ENCODE measurements at places on chromosomes 1 and 21.

- no peak for DNase-seq
Observed at GRCh38 chr1:107294686-107295085, 153.8 kb downstream of the NTNG1 start.

GRCh38 chr1:41955461-41956159, 36.9 kb upstream of the HIVEP3 start:
- no peak for DNase-seq

- DNase-seq, result no peak
Observed at GRCh38 chr1:118973531-118974137, 14.5 kb downstream of the TBX15 start.

DNA sequence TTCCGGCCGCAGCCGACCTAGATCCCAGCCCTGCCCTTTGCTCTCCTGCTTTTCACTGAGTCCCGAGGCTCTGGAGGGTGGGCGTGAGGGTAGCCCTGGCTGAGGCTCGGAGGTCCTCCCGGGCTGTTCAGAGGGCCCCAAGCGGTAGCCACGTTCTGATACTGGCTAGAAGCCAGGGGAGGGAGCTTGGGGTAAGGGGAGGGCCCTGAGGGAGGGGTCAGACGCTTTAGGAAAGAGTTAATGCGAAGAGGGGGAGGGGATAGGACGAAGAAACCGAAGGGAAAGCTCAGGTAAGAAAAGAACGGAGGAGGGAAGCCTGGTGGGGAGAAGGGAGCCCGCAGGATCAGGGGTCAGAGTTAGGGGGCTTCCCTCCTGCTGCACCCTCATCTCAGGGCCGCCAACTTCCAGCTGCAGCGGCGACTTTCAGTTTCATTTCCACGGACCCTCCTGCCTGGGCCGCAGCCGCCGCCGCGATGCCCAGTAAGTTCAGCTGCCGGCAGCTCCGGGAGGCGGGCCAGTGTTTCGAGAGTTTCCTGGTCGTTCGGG, at the start of gene MOV10:
Gene MOV10, plus strand, starts transcription at position 220 of the 546 bp plus-strand sequence. Its CDS starts 254 bp downstream, at position 474.
- DNase-seq, result peak; percentile 36

DNA sequence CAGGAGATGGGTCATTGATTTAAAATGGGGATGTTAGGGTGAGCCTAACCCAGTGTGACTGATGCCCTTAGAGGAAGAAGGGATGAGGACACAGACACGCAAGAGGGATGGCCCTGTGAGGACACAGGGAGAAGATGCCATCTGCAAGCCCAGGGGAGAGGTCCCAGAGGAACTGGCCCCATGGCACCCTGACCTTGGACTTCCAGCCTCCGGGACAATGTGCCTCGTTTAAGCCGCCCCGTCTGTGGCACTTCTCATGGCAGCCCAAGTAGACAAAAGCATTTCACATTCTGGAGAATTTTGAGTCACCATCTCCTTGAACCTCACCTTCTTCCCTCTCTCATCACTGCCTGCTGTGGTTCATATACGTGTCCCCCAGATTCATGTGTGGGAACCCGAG, 20.1 kb upstream of the PCBP3 start:
- no peak for DNase-seq

- no peak for DNase-seq
Observed at GRCh38 chr1:78079580-78079979, 33.8 kb downstream of the GIPC2 start.

GRCh38 chr1:215140135-215140534, 57.6 kb downstream of the KCNK2 start:
- DNase-seq, result no peak

GRCh38 chr1:86953167-86953566, 38.7 kb downstream of the HS2ST1 start:
- DNase-seq, result no peak

GRCh38 chr1:77388661-77389060, 106.8 kb downstream of the AK5 start:
- DNase-seq, result no peak

GRCh38 chr1:109704173-109704572, 7.9 kb upstream of the GSTM5 start:
- no peak for DNase-seq

GRCh38 chr1:112579801-112580510, 39.0 kb downstream of the ST7L start:
- DNase-seq, result no peak

- DNase-seq, result no peak
Observed at GRCh38 chr1:225447650-225448089, 19.8 kb upstream of the LBR start.

DNA sequence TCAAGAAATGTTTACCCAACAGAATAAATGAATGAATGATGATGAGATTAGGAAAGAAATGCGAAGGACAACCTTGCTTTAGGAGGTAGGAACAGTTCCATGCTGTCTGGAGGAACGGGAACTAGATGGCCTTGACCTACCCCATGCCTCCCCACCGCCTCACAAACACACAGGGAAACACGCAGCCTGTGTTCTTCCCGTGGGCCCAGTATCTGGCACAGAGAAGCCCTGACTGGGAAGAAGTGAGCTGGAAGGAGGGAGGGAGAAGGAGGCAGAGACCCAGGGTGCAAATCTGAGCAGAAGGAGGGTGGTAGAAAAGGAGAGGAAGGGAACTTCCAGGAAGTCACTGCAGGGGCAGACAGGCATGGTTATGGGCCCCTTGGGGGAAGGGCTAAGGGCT, 3.5 kb upstream of the ADORA1 start:
- no peak for DNase-seq

GRCh38 chr21:30081506-30081905, 85.1 kb downstream of the CLDN17 start:
- DNase-seq, result no peak

DNA sequence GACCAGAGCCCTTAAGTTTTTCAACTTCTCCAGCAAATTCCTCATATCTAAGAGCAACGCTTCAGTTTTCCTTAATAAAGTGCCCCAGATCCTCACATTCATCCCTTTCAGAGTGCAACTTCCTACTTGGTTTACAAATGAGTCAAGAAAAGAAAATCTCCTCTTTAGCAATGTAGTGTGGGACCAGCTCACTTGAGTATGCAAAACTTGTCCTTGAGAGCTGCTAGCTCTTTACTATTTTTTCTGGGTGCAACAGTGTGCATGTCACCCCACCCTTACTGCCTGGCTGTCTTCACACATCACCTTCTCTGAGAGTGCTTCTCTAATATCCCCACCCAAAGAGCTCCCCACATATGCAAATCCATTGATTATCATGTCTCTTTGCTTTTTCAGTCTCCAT, 203.1 kb upstream of the CAMK1G start:
- no peak for DNase-seq

- no peak for DNase-seq
Observed at GRCh38 chr1:221687836-221688487, 53.9 kb downstream of the DUSP10 start.

GRCh38 chr1:3821004-3821403, 24.7 kb upstream of the LRRC47 start:
- DNase-seq, result no peak

GRCh38 chr1:81430236-81430938, 370.3 kb upstream of the ADGRL2 start:
- DNase-seq, result no peak

- DNase-seq, result no peak
Observed at GRCh38 chr1:230907472-230908205, 39.3 kb upstream of the C1orf198 start.

GRCh38 chr1:45103534-45103933, 91.5 kb downstream of the UROD start:
- no peak for DNase-seq

GRCh38 chr1:194829492-194829891, 1643.1 kb upstream of the B3GALT2 start:
- DNase-seq, result no peak

GRCh38 chr1:243396424-243396823, 140.6 kb downstream of the SDCCAG8 start:
- no peak for DNase-seq

DNA sequence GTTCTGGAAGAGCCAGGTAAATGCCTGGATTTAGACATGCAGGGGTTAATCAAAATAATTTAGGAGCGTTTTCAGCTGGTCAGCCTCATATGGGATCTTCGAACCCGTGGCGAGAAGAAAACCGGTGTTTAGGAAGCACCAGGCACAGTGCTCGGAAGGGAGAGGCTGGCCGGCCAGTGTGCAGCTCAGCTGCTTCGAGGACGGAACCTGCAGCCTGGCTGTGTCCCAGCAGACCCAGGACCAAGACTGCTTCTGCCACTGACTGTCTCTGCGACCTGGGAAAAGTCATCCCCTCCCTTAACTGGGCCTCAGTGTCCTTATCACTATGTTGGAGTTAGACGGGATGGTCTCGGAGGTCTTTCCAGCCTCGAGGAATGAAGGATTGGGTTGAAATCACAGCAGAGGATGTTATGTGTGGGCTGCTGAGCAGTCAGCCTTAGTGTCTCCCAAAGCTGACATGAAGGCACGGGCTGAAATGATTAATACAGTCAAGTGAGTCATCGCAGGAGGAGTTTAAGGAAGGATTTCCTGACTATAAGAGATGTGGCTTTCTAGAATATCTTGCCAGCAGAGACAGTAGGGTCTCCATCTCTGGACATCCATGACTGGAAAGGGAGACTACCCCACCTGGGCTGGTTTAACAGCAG, 20.8 kb downstream of the PPFIA4 start:
- no peak for DNase-seq
